ENCODE measurements at places on chromosomes 6 and 20.

GRCh38 chr6:10449751-10450150 is 34.9 kb upstream of the TFAP2A start:
- DNase-seq, result no peak

- no peak for DNase-seq
Observed at GRCh38 chr6:99836471-99836870, 157.6 kb downstream of the MCHR2 start.

GRCh38 chr6:120198033-120198432 is 848.5 kb upstream of the MAN1A1 start:
- DNase-seq, result peak; percentile 2

- no peak for DNase-seq
Observed at GRCh38 chr6:41707565-41708200, 27.7 kb downstream of the TFEB start.

All from AG09319 (cell line).